ENCODE measurements at places on chromosomes 2 and 18.

DNA sequence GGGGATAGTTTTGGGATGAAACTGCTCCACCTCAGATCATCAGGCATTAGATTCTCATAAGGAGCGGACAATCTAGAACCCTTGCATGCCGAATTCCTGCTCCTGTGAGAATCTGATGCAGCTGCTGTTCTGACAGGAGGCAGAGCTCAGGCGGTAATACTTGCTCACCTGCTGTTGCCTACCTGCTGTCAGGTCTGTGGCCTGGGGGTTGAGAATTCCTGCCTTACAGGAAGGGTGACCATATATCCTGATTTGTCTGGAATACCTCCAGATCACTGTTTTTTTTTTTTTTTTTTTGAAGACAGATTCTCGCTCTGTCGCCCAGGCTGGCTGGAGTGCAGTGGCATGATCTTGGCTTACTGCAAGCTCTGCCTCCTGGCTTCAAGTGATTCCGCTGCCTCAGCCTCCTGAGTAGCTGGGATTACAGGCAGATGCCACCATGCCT lies 21.7 kb downstream of the ACSL3 start:
- DNase-seq, result no peak

DNA sequence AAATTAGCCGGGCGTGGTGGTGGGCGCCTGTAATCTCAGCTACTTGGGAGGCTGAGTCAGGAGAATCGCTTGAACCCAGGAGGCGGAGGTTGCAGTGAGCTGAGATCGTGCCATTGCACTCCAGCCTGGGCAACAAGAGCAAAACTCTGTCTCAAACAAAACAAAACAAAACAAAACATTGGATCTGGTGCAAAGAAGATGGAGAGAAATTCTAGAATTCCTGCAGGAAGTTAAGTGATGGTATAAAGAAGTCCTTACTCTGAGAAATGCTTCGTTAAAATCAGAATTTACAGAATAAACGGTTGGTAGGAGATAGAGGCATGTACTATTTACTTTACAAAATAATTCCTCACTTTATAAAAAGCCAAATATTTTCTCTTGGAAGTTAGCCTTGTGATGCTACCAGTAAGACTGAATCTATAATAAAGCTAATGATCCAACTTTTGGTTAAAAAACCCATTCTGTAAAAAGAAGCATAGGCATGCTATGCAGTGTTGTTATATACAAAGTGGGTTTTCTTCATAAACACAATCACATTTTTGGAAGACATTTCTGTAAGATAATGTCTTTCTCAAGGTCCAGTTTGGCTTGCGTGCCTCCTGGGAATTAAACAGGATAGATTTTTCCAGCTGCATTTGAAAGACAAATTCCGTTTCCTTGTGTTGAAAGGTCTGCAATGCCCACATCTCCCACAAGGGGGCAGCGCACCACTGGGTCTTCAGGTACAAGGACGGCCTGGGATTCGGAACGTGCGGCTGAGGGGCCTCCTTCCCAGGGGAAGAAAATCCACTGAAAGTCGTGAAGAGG lies 35.6 kb upstream of the PNO1 start:
- DNase-seq, result peak; percentile 70

- no peak for DNase-seq
Observed at GRCh38 chr18:693466-694187, 18.8 kb downstream of the ENOSF1 start.

GRCh38 chr2:4964001-4964540 lies 728.1 kb upstream of the SOX11 start:
- no peak for DNase-seq

DNA sequence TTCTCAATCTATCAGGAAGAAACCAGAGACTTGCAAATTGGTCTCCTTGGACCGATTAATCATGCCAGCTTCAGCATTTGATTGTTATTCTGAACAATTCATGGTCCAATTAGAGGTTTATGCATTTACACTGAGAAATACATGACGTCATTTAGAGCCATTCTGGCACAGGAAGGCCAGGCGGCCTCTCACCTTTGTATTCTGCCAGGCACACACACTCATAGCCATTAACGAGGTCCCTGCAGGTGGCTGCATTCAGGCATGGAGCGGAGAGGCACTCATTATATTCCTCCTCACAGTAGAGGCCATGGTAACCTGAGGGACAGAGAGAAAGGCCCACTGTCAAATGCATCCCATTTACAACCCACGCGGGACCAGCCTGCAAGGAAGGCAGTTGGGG lies 146.8 kb upstream of the PID1 start:
- no peak for DNase-seq

- DNase-seq, result no peak
Observed at GRCh38 chr2:108701208-108701607, 18.1 kb upstream of the RANBP2 start.

DNA sequence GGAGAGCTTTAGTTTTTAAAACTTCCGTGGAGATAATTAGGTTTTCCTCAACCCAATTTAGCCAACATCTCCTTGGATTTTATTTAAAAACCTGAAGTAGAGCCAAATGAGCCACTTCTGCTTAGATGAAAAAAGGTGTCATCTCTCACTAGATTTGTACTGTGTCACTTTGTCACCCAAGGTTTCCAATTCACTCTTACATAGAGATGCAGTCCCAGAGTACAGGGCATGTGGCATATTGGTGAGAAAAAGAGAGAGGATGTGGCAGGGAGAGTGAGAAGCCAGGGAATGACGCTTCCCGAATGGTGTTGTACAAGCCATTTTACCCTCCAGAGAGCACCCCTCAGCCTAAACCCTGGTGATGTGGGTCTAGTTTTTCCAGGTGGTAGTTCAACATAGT lies 44.4 kb upstream of the CTLA4 start:
- no peak for DNase-seq

DNA sequence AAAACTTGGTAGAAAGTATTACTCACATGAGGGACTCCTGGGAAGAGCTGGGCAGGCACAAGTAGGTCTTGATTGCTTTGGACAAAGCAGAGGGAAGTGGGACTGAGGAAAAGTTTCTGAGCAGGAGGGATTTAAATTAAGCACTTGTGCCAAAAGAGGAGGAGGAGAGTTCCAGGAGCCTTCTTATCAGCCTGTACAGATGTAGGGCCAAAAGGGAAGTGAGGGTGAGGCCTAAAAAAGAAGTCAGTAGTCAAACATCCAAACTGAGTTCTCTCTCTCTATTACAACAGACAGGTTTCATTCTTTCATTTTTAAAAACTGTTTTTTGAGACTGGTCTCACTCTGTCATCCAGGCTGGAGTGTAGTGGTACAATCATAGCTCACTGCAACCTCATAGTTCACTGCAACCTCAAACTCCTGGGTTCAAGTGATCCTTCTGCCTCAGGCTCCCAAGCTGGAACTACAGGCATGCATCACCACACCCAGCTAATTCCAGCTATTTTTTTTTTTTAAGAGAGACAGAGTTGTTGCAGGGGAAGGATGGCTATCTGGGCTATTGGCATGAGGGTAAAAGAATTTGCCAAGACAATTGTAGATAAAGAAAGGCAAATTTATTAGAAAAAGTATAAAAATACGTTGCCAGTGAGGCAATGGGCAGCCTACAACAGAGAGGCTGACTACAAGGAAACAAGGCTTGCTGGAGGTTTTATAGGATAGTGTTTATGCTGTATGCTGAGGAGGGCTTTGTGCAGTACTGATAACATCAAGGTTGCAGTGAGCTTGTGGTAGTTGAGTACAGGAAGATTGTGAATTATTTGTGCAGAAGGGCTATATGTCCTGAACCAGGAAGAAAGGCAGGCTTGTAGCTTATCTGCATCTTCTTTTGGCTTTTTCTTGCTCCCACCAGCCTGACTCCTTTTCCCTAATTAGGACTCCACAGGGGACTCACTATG lies 29.0 kb downstream of the CFAP210 start:
- DNase-seq, result no peak

GRCh38 chr2:196247976-196248280 lies 76.5 kb upstream of the STK17B start:
- DNase-seq, result no peak

- DNase-seq, result no peak
Observed at GRCh38 chr2:95166065-95166763, 605 bp downstream of the ZNF2 start.

- no peak for DNase-seq
Observed at GRCh38 chr18:11411048-11411447, 198.3 kb upstream of the SLC35G4 start.

DNA sequence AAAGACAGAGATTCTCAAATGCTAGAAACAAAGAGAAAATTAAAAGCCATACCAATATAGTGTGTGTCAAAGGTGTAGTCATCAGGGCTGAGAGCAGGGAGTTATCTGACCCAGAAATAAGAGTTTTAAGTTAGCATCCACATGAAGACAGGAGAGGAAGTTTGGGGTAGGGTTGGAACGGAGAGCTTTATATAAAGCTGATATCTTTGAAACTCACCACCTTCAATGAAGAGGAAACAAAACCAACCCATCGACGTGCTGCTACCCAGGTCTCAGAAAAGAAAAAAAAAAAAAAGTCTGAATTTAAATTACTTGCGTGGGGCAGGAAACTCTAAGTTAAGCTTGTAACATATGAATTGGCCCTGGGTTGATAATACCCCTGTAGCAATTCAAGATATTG lies 42.4 kb downstream of the ARL4C start:
- DNase-seq, result no peak

- no peak for DNase-seq
Observed at GRCh38 chr2:85865539-85866164, 23.1 kb downstream of the ST3GAL5 start.

- DNase-seq, result no peak
Observed at GRCh38 chr2:177335917-177336450, 56.6 kb upstream of the AGPS start.

- DNase-seq, result no peak
Observed at GRCh38 chr18:62778976-62779869, 63.9 kb downstream of the PHLPP1 start.

GRCh38 chr2:66555091-66555490 lies 120.2 kb downstream of the MEIS1 start:
- DNase-seq, result no peak

- DNase-seq, result no peak
Observed at GRCh38 chr2:6342273-6342920, 523.3 kb downstream of the CMPK2 start.

DNA sequence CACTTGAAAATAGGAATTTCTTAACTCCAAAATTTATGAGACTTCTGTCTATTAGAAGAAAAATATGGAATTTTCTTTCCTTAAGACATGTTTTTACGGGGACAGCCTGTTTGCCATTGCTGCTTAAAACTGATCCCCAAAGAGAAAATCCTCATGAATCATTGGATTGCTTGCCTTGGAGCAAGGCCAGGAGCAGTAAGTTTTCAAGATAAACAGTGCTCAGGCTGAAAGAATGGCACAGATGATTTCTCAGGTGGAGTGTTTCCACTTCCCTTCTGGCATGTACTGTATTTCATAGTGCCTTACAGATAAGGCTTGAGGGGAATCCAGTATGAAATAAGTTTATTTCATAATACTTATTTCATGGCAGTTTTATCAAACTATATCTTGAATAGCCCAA lies 74.3 kb upstream of the MMADHC start:
- no peak for DNase-seq

Data from stimulated activated CD8-positive, alpha-beta memory T cell treated with anti-CD3 and anti-CD28 coated beads, Interleukin-12 subunit alpha, Interleukin-12 subunit beta, amount 100 ng/mL, for 1 hour (primary cell).